ENCODE measurements at places on chromosomes 7 and 10.

DNA sequence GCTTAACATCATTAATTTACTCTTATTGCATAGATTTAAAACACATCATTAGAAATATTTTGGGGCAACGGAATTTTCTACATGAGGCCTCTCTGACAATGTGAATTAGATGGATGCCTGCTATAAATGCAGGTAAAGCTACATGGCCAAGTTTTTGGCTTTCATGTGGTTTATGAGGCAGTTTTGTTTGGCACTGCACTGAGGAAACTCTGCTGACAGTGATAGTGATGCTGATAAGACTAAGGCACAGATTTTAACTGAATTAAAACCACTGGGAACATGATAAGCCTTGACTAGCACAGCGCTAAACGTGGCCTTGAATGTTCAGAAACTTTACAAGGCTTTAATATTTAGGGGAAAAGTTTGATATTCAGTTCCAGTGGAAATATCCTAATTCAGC lies 114.3 kb upstream of the NOBOX start:
- DNase-seq = no peak

DNA sequence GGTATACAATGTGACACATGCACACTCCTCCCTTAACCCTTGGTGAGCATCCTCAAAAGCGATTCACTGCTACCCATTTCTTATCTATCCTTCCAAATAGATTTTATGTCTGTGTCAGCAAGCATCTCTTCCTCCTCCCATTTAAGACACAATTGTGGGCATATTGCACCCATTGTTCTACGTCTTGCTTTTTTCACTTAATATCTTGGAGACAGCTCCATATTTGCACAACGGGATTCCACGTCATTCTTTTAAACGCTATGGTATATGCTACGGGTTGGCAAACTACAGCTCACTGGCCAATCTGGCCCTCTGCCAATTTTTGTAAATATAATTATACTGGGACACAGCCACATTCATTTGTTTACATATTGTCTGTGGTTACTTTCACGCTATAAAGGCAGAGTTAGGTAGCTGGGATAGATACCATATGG lies 88.6 kb downstream of the RNF216 start:
- DNase-seq = no peak

DNA sequence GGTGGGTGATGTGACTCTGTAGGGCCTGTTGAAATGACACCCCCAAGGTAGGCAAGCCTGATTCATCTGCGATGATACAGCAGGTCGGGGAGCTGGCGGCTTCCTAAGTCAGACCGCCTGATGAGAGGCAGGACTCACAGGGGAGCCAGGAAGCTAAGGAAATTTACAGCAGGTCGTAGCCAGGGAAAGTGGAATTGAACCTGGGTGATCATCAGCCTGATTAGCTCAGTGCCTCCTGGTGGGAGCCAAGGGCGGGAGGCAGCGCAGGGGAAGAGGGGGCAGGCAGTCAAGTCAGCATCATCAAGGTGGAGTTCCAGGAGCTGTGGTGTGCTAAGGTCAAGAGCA lies 18.5 kb upstream of the TRIM56 start:
- DNase-seq = no peak

GRCh38 chr7:19464751-19465150 lies 244.1 kb downstream of the POLR1F start:
- DNase-seq = no peak

DNA sequence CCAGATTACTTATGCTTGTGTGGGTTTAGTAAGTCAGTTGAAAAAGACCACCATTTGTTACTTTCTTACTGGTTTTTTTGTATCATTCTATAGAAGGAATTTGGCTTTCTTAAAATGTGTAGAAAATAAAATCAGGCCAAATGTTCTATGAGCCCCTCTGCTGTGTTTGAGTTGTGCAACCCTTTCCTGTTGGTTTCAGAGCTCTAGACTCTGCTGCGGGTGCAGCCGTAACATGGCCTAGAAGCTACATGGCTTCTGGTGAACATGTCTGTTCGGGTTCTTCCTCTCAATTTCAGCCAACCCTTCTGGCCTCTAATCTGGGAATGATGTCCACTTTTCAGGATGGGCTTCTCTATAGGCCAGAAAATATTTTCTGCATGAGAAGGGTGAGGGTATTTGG lies 56.6 kb upstream of the RAB18 start:
- DNase-seq = no peak

DNA sequence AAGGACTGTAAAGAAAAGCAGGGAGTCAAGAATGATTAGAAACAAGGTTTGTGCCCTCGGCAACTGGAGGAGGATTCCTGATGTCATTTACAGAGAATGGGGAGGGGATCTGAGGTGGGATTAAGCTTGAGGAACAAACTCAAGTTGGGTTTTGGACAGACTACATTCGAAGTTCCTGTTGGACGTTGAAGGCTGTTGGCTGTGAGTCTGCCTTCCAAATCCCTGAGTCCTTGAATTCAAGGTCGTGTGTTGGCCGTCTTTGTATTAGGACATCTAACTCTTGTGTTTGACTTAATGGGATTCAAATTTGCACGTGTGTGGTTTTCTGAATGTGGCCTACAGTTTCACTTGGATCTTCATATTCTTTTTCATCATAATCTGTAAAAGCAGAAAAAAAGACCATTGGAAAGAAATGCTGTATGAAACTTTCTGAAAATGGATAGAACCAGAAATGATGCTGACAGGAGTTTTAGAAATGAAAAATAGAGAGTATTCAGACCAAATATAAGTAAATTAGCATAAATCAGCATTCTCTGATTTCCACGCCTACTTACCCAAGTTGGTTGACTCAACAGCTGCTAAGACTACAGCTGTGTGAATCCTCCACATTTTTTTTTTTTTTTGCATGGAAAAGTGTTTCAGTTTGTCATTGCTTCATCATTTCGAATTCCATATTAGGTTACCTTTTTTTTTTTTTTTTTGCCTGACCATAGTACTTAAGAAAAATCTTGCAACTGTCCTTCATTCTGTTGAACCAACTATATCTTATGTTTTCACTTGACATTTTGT lies 94.8 kb downstream of the KIAA1217 start:
- DNase-seq = no peak

GRCh38 chr10:97771055-97771891 lies 526 bp downstream of the SFRP5 start:
- DNase-seq = peak; percentile 45

- no peak for DNase-seq
Observed at GRCh38 chr7:94425546-94425945, 30.9 kb downstream of the COL1A2 start.

DNA sequence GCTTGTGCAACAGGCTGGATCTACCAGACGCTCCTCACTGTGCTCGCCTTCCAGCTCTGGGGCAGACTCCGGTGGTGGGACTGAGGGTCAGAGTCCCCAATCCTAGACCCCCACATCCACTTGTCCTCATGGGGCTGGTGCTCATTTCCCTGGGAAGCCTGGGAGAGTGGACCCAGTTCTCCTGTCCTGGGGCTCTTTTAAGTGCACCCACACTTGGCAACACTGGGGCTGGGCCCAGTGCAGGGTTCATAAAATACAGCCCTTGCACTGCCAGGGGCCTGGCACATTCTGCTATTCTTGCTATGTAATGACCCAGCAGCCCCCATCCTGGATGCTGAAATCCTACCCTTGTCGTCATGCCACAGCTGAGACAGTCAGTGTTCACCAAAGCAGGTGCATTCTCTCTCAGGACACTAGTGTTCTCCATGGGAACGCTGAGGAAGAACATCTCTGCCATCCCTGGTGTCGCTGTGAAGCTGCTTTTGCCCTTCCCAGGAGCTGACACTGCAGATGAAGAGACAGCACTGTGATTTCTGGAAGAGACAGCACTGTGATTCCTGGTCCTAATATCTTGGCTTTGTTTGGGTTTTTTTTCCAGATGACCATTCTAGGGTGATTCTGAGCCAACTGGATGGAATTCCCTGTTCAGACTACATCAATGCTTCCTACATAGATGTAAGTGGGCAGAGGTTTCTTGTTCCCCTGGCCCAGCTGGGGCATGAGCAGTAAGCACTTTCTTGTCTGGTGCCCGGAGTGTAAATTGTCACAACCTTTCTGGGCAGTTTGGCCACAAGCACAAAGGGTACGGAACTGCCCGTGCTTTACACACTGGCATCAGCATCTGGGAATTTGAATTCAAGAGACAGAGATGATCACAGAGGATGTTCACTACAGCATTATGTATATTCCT lies 65.6 kb downstream of the MKI67 start:
- DNase-seq = no peak

DNA sequence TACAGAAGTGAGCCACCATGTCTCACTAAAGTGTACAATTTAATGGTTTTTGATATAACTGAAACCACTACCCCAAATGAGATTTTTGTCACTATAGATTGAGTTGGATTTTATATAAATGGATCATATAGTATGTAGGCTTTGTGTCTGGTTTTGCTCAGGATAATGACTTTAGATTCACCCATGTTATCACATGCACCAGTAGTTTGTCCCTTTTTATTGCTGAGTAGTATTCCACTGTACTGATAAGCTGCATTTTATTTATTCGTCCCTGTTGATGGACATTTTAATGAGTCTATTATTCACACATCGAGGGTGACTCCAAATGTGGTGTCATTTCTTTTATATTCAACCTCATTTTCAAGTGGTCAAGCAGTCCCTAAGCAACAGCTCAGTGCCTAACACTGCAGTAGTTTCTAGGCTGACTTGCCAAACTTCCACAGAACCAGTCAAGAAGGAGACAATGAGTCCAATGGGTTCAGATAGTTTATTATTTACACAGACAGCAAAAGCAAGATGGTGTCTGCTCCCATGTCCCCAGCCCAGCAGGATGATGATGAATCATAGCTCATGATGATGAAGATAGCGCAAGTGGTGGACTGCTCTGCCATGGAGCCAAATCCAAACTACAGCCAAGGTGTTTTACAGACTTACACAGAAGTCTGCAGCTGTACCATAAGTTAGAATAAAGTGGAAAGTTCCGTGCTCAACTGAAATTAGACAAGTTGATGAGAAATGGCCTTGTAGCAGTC lies 6.6 kb upstream of the FMC1 start:
- DNase-seq = no peak

- DNase-seq = no peak
Observed at GRCh38 chr7:27164367-27165088, 809 bp downstream of the HOXA9 start.

DNA sequence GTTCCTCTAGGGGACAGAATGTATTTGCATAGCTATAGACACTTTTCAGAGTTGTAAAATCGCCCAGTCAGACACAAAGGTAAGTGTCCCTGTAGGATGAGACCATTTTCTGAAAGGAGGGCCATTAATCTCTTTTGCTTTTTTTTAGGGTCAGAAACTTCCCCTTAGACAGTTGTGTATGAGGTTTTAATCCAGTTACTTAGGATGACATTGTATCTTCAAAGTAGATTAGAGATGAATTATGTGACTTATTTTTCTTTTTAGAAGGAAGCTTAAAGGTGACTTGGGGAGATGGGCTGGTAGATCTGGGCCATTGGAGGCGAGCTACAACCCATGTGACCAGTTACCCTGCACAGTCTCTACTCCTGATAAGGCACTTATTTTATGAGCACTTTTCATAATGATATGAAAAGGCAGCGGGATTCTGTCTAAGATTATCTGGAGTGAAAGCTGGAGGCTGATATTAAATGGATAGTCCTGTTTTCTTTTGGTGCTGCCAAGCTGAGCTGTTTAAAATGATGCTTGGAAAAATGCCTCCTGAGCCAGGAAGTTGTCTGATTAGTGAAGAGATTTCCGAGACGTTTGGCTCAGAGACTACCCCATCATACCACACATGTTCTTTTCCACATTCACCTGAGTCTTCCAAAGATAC lies 264.3 kb downstream of the AUTS2 start:
- DNase-seq = no peak

DNA sequence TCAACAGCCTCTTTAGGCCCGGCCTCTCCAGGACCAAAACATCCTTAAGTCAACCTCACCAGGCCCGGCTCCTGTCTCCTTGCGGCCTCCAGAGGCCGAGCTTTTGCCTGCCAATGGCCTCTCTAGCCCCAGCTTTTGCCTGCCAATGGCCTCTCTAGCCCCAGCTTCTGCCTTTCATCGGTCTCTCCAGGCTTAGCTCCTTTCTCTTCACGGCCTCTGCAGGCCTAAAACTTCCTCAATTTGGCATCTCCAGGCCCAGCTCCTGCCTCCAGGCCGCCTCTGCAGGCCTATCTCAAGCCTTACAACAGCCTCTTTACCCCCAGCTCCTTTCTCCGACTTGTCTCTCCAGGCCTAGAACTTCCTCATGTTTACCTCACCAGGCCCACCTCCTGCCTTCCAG lies 15.7 kb upstream of the TMEM248 start:
- DNase-seq = no peak

GRCh38 chr7:33706771-33707200 lies 198.6 kb upstream of the BMPER start:
- no peak for DNase-seq

DNA sequence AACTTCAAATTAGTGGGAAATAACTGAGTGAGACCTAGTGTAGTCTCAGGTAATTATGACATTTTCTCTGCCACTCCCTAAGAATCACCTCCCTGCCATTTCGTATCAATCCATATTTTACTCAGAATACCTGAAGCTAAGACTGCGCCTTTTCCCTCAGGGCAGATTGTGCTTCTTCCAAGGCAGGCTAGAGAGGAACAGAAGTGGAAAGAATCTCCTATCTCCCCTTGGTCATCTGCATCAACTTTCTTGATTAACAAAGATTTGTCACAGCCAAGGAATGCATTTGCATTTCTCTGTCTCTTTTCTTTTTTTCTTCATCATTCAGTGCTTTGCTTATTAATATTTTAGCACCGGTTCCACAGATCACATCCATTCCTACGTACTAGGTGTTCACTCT lies 119.1 kb downstream of the PTPRZ1 start:
- no peak for DNase-seq

DNA sequence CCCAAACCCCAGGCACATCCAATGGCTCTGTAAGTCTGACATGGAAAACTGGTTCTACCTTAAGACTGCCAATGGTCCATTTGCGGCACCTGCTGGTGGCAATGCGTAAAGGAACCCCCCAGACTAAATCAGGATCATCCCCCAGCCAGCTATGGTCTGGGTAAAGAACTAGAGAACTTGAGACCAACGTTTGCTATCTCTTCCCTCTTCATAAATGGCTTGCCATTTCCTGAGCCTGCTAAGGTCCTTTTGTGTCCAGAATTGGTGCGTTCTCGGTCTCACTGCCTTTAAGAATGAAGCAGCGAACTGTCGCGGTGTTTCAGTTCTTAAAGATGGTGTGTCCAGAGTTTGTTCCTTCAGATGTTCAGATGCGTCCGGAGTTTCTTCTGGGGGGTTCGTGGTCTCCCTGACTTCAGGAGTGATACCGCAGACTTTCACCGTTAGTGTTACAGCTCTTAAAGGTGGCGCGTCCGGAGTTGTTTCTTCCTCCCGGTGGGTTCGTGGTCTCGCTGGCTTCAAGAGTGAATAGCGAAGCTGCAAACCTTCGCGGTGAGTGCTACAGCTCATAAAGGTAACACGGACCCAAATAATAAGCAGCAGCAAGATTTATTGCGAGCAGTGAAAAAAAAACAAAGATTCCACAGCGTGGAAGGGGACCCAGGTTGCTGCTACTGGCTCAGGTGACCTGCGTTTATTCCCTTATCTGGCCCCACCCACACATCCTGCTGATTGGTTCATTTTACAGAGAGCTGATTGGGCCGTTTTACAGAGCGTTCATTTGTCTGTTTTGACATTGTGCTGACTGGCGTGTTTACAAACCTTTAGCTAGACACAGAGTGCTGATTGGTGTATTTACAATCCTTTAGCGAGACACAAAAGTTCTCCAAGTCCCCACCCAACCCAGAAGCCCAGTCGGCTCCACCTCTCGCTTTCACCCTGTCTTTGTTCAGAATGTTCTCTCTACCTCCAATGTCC lies 95.4 kb downstream of the ELMO1 start:
- DNase-seq = peak; percentile 58

Data from GM20000 (cell line).